ENCODE measurements at places on chromosomes 4 and X.

DNA sequence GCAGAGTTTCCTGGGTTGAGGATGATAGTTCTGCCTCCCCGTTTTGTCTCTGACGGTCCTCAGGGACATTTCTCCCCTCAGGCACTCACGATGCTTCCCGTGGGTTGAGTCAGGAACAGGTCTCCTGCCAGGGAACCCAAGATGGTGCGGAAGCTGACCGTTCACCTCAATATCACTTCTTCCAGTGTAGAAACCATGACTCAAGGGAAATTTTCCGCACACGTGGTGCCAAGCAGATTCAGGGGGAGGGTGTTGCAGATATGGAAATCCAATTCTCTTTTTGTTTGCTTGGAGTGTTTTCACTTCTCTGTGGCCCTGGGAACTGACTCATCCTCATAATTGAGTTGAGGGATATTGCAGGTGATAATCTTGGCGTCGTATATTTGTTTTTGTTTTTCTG, 46.7 kb downstream of the CXorf49B start:
- no peak for DNase-seq

GRCh38 chr4:152591396-152591795, 55.5 kb upstream of the FBXW7 start:
- peak; percentile 12 for DNase-seq

- no peak for DNase-seq
These were observed 131.6 kb downstream of the GATB start for GRCh38 chr4:151629097-151629783.

GRCh38 chr4:115944146-115944905, 830.9 kb upstream of the NDST4 start:
- no peak for DNase-seq

- peak; percentile 60 for DNase-seq
These were observed 195.8 kb downstream of the PDGFC start for GRCh38 chr4:156775813-156776212.

DNA sequence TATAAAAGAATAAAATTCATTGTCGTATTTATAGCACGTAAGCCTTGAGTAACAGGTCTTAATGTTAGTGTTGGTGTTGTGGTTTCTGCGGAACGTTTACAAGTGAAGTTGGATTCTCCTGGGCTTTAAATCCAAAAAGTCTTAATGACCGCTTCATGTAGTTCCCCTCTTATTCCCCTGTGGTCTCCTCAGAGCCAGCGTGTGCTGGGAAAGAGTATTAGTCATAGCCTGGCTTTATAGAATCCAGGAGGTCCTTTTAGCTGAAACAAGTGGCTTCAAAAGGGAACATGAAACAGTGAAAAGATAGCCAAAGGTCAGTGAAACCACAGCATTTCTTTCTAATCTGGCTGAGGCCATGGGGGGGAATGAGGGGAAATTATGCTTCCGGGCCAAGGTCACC, 79.1 kb downstream of the CLCN4 start:
- DNase-seq: peak; percentile 85

DNA sequence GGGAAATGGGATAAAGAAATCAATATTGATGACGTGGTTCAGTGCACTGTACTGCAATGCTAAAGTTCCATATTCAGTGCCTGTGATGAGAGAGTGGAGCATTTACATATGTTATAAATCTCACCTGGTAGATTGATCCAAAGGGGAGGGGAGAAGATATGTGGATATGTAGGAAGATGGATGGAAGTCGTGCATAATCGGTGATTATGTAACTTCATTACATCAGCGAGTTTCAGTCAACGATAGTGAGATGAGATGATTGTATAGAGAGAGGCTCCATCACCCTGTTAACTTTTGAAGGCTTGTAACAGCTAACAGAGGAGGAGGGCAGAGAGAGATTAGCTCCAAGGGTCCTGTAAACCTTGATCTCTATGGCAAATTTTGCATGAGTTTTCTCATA, 1.8 kb downstream of the IL1RAPL1 start:
- no peak for DNase-seq

GRCh38 chr4:54525602-54526001, 132.2 kb upstream of the KIT start:
- peak; percentile 85 for DNase-seq

DNA sequence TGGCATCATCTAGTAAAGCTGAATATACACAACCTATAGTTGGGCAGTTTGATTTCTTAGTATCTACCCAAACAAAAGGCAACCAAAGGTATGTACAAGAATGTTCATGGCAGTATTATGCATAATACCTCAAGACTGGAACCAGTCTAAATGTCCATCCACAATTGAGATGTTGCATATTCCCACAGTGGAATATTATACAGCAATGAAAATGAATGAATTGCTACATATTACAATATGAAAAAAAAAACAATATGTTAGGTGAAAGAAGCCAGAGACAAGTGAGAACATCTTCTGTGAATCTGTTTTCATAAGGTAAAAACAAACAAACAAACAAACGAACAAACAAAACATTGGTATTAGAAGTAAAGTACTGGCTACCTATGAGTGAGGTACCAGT, 11.6 kb upstream of the RAB28 start:
- DNase-seq: no peak

- no peak for DNase-seq
These were observed 178.6 kb downstream of the DMD start for GRCh38 chrX:33032700-33033099.

GRCh38 chr4:169566021-169566818, 46.2 kb downstream of the NEK1 start:
- DNase-seq: peak; percentile 50

DNA sequence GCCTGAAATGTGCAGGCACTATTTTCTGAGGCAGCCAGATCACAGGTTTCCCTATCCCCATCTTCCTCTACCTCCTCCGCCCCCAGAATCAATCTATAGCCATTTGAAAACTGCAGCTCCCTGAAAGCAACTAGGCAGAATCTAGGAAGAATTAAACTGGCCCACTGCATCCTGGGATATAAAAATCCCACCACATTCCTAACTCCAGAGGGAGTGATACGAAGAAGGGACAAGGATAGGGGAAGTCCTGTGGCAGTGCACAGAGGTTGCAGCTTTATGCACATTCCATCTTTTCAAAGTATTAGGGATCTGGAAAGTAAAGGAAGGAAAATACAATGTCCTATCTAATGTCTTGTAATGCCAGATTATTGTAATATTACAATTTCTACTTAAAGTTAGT, 18.3 kb upstream of the HERC3 start:
- peak; percentile 62 for DNase-seq

- peak; percentile 67 for DNase-seq
These were observed 39.0 kb downstream of the PLAC8 start for GRCh38 chr4:83075311-83076095.

GRCh38 chr4:124060261-124060918, 652.1 kb downstream of the ANKRD50 start:
- peak; percentile 86 for DNase-seq

DNA sequence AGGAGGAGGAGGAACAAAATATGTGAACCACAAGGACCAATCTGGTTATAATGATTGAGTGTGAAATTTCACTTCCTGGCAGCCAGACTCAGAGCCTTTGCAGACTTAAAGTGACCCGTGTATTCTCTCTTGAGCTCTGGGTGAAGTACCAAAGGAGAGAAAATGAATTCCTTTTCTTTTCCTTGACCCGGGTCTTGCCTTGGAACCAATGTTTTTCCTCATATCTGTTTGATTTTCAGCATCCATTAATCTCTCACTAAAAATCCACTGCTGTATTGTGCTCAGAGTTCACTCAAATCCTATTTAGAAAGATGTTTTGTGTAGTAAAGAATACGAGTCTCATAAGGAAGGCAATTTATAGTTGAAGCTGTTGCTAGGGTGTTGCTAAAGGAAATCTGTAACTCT, 78.3 kb upstream of the C1QTNF7 start:
- DNase-seq: no peak

- DNase-seq: peak; percentile 17
These were observed 402.2 kb upstream of the FGF13 start for GRCh38 chrX:139113708-139114107.

DNA sequence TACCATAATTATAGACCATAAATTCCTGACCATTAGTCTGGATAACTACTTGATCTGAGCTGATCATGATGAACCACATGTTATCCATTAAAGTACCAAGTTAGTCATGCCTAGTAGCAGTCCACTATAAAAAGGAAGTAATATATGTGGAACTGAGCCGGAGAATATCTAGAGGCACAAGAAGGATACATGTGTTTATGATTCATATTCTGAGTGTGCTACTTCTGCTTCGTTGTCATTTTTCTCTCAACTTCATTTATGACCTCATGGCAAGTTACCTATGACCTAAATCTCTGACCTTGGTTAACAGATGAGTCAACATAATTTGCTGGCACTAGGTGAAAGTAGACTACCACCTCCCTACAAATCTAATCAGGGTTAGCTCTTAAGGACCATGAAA, 56.5 kb upstream of the ANKRD17 start:
- DNase-seq: peak; percentile 25

- DNase-seq: no peak
These were observed 44.9 kb downstream of the ANAPC4 start for GRCh38 chr4:25421816-25422525.

DNA sequence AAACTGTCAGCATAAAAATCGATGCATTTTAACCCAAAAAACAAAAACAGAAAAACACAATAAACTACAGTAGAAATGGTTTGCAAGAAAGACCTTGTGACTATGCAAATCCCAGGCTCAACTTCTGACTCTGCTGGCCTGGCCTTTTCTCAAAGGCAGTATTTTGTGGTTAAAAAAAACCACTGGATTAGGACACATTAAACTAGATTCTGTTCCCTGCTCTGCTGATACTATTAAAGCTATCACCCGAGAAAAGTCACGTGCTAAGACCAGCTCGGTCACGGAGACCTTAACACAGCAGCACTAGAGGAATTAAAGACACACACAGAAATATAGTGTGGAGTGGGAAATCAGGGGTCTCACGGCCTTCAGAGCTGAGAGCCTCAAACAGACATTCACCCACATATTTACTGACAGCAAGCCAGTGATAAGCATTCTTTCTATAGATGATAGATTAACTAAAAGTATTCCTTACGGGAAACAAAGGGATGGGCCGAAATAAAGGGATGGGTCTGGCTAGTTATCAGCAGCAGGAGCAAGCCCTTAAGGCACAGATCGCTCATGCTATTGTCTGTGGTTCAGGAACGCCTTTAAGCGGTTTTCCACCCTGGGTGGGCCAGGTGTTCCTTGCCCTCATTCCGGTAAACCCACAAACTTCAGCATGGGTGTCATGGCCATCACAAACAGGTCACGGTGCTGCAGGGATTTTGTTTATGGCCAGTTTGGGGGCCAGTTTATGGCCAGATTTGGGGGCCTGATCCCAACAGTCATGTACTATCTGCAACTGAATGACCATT, 16.1 kb downstream of the CBR4 start:
- DNase-seq: peak; percentile 70

GRCh38 chr4:41963105-41963504, 18.5 kb upstream of the DCAF4L1 start:
- DNase-seq: peak; percentile 16

GRCh38 chr4:55075823-55076716, 49.3 kb downstream of the KDR start:
- no peak for DNase-seq

- DNase-seq: no peak
These were observed 131.3 kb downstream of the SLC7A11 start for GRCh38 chr4:138110815-138111214.

- DNase-seq: peak; percentile 12
These were observed 123.2 kb upstream of the IGFBP7 start for GRCh38 chr4:57233386-57233785.

DNA sequence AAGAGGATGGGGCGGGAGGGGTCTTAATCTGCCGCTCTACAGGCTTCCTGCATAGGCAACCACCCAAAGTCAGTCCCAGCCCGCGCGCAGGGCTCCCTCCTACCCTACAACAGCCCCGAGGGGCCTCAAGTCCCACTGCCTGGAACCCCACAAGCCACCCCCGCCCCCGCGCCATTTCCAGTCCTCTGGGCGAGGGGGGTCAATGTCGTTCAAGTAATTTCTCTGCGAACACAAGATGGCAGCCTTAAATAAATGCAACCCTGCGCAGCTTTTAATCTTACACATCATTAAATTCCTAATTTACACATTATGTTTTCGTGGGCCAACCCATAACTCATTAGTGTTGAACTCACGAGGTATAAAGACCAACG, 92.9 kb downstream of the BCOR start:
- DNase-seq: no peak

- no peak for DNase-seq
These were observed 3.7 kb upstream of the SH3TC1 start for GRCh38 chr4:8195431-8195830.

GRCh38 chr4:158682066-158682465, 10.0 kb downstream of the ETFDH start:
- DNase-seq: peak; percentile 68
